Activated CD8-positive, alpha-beta T cell treated with anti-CD3 and anti-CD28 coated beads, Interleukin-2, amount 10 ng/mL, durations not matched to agents 7 days and 5 days (primary cell): ENCODE measurements at places on chromosomes 4 and X. TPM values are rescaled to one million over a fixed set of nuclear protein-coding genes. Genes with fewer than 3 reads are reported as not detected.
A peak's percentile ranks its signal among the peaks of the same experiment; 100 is the strongest.

DNA sequence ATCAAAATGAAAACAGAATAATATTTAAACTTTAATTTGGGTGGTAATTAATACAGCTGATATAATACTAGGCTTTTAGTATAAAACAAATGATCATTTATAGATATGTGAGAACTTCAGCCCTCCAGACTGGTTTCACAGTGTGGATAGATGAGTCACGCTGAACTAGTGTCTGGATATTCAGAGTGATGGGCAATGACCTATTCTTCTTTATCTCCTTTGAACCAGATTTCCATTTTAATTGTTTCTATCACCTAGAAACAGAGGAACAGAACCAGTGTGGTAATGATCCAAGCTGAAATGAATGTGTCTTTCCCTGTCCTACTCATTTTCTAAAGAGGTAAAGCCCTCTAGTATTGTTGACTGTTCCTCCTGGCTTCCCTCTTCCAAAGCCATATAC is 155.2 kb upstream of the GK2 start:
- no peak for DNase-seq

- peak; percentile 22 for DNase-seq
These were observed 35.3 kb downstream of the NALF2 start for GRCh38 chrX:69539437-69539836.

DNA sequence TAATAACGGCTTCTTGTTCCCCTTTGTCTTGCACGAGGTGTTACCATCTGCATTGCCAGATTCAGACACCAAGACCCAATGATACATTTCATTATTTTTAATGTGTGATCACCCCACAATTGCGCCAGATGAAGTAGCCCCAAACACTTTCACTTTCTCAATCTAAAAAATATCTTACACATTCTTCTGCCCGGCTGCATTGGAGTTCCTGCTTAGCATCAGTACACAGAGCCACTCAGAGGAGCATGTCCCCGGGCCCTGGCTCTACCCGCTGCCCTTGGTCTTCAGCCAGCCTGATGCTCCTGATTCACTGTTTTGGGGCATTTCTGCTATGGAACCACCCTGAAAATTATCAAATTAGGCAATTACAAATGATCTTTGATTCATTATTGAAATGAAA is 66.0 kb upstream of the TENM3 start:
- no peak for DNase-seq

GRCh38 chrX:100880368-100880767 is 6.2 kb upstream of the NOX1 start:
- no peak for DNase-seq

DNA sequence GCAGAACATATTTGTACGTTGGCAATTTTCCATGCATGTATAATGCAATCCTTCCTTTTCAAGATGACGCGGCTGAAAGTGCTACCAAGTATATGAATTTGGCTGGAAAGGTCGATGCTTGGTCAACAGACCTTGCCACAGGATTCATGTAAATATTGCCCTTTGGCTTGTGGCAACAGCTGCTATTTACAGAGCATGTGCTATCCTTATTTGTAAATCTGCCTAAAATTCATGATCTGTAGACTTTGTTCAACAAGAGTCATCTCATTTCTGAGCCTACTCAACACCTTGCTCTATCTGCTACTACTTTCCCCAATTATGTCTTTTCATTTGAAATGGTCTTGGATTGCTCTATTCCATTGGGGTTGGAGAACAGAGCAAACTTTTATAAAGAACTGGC is 1.9 kb upstream of the SMARCA1 start:
- DNase-seq: no peak

DNA sequence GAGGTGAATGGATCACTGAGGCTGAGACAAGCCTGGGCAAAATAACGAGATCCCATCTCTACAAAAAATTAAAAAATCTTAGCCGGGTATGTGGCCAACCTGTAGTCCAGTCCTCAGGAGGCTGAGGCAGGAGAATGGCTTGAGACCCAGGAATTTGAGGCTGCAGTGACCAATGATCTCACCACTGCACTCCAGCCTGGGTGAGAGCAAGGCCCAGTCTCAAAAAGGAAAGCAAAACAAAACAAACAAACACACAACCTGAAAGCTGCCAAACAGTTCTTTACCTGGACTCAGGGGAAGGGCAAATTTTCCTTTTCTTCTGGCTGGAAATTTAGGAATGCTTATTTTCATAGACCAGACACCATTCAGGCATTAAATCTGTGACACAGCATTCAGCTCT is 163.1 kb upstream of the FAT1 start:
- no peak for DNase-seq

DNA sequence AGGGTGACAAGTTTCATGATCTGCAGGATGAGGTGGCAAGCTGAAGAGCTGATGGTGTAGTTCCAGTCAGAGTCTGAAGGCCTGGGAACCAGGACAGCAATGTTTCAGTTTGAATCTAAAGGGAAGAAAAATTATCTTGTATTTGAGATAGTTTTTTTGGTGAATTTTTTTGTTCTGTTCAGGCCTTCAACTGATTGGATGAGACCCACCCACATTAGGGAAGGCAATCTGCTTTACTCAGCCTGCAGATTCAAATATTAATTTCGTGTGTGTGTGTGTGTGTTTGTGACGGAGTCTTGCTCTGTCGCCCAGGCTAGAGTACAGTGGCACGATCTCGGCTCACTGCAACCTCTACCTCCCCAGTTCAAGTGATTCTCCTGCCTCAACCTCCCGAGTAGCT is 22.1 kb upstream of the SMIM14 start:
- DNase-seq: no peak

DNA sequence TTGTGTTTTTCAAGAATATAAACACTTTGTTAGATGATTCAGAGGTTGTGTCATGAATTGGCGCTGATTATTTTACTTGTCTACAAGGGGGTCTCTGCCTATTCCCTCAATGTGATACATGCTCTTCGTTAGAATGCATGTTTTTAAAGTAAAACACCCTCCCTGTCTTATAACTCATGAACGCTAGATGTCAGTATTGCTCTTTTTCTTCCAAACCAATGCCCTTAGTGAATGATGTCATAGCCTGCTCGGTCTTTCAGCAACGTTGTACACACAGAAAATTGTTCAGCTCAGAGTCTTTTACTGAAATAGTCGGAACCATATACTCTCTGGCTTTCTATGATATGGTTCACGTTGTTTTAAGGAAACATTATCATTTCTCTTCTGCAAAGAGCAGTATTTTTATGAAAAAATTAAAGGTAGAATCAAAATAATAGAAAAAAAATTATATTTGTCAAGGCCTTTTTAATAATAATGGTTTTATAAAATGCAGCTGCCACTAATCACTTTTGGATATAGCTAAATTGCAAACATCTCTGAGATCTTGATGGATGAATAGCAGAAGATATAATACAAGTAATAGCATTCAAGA is 292.9 kb downstream of the TLL1 start:
- DNase-seq: peak; percentile 25

DNA sequence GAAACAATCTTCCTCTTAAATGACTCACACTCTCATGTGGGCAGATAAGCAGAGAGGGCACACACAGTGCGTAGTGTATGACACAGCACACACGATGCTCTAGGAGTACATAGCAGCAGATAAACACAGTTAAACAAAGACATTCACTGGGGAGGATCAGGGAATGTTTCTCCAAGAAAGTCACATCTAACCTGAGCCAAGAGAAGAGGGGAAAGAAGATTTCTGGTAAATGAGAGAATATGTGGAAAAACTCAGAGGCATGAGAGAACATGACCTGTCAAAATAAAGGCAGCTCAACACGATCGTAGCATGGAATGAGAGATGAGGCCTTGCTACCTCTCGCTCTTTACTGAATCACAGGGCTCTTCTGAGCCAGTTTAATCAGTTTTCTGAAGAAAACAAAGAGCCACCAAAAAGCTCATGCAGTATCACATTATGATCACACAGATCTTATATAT is 251.0 kb downstream of the ANK2 start:
- DNase-seq: no peak

DNA sequence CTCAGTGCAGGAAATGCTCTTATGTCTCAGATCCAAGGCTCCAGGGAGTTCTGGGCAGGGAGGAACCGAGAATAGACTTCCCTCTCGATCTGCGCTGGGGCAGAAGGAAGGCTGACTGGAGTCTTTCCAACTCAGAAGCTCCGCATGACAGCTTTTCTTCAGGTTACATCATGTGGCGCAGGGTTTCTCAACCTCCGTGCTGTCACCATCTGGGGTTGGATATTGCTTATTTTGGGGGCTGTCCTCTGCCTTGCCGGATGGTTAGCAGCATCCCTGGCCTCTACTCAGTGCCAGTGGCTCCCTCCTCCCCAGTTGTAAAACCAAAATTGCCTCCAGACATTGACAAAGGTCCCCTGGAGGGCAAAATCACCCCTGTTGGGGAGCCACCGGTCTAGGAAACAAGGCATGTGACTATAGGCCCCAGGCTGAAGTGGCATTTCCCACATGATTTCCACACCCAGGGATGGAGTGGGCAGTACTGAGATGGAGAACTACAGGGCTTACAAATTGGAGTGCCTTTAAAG is 21.4 kb downstream of the REELD1 start:
- no peak for DNase-seq

GRCh38 chr4:25874655-25875054 is 11.9 kb upstream of the SEL1L3 start:
- no peak for DNase-seq

DNA sequence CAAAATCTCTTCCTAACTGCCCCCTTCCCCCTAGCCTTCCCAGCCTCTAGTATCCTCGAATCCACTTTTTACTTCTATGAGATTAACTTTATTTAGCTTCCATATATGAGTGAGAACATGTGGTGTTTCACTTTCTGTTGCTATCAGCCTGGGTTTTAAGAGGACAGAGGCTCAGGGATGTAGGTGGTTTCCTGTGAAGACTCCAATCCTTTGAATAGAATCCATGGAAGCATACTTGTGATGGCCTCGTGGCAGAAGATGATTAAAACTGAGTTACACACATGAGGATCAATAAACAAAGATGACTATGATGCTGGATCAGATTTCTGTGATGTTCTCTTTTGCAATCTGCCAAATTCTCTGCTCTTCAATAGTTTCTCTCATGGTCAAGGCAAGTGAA is 29.8 kb downstream of the CD99L2 start:
- no peak for DNase-seq

- no peak for DNase-seq
These were observed 13.4 kb upstream of the STK32B start for GRCh38 chr4:5037553-5038551.

DNA sequence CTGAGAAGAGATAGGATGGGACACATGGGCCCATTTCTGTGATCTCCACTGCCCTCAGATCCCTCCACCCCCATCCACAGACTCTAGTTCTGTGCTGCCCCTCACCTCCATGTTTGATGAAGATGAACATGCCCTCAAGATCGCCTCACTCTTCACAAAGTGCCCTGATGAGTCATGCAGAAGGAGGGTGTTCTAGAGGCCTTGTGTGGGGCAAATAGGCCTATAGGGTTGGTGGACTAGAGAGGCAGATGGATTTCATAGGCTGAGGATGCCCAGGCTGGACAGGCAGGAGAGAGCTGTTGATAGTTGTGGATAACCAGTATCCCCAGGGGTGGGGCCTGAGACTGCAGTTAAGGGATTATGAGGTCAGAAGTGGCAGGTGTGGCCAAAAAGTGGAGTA is at the start of gene CXorf65:
CXorf65 (minus strand) TSS at position 314 of the 400 bp plus-strand sequence; CDS start at position 130, 184 bp downstream.
- peak; percentile 36 for DNase-seq

DNA sequence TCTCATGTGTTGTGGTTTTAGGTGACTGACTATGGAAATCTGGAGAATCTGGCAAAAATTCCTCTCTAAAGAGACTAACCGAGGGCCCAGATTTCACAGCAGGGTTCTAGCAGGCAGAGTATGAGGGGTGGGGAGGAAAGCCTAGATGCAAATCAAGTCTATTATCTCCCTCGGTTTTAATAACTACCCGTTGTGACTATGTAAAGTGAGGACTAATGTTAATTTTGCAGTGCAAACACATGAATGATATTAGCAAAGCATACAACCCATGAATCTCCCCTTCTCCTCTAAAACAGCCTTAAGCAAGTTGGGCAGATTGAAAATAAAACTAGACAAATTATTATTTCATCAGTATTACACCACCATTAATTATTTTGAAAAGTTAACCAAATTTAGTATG is 131.4 kb downstream of the SLITRK2 start:
- DNase-seq: no peak

- no peak for DNase-seq
These were observed 170.4 kb upstream of the HS3ST1 start for GRCh38 chr4:11599064-11599463.

GRCh38 chr4:14679906-14680305 is 322.4 kb upstream of the CPEB2 start:
- no peak for DNase-seq

GRCh38 chrX:120365320-120365719 is 3.4 kb downstream of the ATP1B4 start:
- DNase-seq: peak; percentile 56

CLIC2 gene
- 0.16 TPM for total RNA-seq

NCAPG gene
- total RNA-seq: 93.5 TPM

PDZD4 gene
- total RNA-seq: 0.16 TPM

ARX gene
- total RNA-seq: not detected
